ENCODE measurements at places on chromosomes 7 and 10.

- no peak for DNase-seq
These were observed 14.8 kb downstream of the ZSCAN25 start for GRCh38 chr7:99631295-99632109.

DNA sequence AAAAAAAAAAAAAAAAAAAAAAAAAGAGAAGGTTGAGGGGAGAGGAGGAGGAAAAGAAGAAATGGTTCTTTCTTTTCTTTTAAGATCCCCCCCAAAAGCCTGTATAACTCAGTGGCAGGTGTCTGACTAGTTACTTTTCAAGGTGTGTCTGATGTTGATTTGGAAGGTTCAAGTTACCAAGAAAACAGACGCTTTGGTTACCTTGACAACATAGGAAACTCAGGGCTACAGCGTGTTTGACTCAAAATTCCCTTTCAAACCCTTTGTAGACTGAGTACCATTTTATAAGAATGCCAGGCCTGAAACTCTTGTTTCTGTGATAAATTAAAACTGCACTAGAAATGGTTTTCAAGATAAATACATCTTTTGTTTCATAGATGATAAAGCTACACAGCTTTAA lies 286.8 kb downstream of the SKIDA1 start:
- no peak for DNase-seq

- no peak for DNase-seq
These were observed 45.7 kb downstream of the PITRM1 start for GRCh38 chr10:3126741-3127346.

GRCh38 chr7:43198599-43199090 lies 86.2 kb downstream of the HECW1 start:
- DNase-seq, result no peak

DNA sequence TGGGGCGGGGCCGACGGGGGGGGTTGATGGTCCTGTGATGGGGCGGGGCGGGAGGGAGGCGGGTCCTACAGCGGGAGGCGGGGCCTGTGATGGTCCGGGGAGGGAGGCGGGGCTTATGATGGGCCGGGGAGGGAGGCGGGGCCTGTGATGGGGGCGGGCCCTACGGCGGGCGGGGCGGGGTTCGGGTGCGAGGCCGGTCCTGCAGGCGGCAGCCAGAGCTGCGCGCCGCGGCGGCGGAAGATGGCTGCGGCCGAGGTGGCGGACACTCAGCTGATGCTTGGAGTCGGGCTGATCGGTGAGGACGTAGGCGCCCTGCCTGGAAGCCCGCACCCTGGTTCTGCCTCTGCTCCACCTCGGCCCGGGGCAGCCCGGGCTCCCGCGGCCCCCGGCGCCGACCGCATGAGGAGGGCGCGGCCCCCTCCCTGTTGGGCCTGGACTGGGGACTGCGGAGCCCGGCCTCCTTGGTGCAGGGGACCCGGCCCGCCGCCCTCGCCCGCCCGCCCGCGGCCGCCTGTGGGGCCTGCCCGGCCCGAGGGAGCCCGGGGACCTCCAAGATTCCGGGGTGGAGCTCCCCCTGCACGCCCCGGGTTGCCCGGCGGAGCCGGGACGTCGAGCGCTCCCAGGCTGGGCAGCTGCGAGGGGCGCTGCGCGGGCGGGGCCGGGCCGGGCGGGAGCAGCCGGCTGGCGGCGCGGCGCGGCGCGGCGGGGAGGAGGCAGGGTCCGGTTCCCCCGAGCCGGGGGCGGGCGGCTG lies at the start of gene DENND10:
TSS of gene DENND10 (plus strand) at position 211 of the 751 bp plus-strand sequence. CDS start at position 241, 30 bp downstream.
- peak; percentile 72 for DNase-seq

DNA sequence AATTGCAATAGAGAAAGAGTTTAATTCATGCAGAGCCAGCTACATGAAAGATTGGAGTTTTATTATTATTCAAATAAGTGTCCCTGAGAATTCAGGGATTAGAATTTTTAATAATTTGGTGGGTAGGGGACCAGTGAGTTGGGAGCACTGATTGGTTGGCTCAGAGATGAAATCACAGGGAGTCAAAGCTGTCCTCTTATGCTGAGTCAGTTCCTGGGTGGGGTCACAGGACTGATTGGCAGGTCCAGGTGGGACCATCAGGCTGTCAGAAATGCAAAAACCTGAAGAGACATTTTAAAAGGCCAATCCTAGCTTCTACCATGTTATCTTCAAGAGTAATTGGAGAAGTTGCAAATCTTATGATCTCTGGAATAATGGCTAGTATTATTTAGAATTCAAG lies 56.0 kb upstream of the KAT6B start:
- DNase-seq, result no peak

GRCh38 chr10:122323189-122323588 lies 51.3 kb upstream of the PLEKHA1 start:
- DNase-seq, result no peak

- no peak for DNase-seq
These were observed 9.2 kb downstream of the CPA2 start for GRCh38 chr7:130275826-130276297.

DNA sequence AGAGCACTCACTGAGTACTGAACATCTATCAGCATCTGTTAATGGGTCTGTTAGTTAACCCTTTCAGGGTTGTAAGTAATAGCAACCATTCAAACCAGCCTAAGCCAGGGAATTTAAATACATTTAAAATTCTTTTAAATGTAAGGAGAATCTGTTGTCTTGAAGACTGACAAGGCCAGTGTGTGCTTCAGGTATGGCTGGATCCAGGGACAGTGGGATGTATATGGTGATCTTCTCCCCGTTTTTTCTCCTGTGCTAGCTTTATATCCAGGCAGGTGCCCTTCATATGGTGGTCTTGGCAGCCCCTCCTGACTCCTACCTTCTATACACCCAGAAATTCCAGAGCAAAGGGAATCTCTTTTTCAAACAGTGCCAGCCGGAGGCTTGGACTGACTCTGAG lies 46.6 kb upstream of the DAGLB start:
- DNase-seq, result no peak

- no peak for DNase-seq
These were observed 78.2 kb downstream of the NKX6-2 start for GRCh38 chr10:132707776-132708171.

DNA sequence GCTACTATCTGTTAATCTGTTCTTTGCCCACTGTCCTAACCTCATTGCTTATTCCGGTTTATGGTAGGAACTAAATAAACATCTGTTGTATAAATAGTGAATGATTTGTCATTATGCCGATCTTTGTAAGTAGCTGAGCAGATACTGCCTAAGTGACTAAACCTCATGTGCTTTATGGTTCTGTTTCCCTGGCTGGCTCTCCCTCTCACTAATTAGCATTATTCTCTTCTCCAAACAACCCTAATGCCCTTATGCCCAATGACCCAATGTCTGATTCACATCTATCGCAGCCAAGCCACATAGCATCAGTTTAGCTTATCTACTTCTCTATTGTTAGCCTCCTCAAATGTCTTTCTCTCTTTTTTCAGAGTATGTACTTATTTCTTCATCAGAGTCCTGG lies 462.3 kb upstream of the POT1 start:
- no peak for DNase-seq

DNA sequence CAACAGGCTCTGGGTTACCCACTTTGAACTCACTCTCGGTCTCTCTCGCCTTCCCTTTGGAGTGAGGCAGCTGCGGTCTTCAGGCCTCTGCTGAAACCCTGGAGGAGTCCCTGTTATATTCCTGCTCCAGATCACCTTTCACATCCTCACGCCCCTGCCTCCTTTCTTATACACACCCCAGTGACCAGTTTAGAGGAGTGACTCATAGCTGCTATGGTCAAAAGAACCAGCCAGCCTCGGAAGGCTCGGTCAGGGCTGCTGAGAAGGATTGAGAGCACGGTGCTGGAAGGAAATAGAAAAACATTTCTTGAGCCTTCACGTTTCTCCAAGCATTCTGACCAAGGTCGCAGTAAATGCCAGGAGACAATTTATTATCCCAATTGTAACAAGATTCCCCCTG lies 28.3 kb upstream of the SVOPL start:
- no peak for DNase-seq

DNA sequence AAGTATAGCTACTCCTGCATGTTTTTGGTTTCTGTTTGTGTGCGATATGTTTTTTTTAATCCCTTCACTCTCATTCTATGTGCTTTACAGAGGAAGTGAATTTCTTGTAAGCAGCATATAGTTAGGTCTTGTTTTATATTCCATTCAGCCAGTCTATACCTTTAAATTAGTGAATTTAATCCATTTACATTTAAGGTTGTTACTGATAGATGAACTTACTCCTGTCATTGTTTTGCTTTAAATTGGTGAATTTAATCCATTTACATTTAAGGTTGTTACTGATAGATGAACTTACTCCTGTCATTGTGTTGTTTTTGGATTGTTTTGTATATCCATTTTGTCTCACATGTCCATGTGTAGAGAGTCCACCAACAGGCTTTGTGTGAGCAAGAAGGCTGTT lies 11.1 kb downstream of the GIMAP8 start:
- no peak for DNase-seq

DNA sequence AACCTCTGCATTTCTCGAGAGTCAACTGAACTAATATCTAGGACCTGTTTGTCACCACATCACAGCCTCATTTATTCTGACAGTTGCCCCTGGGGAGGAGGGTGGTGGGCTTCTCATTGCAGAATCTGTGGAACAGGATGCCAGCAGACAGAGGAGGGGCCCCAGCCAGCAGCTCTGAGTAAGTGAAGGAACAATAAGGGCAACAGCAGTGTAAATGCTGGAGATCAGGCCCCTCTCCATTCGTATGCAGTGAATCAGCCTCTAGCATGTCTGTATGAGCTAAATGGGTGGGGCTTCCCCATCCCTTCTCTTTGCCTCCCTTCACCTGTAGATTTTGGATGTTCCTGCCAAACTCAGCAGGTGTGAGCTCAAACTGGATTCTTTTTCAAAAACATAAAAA lies 7.7 kb upstream of the CPVL start:
- no peak for DNase-seq
